ENCODE measurements at places on chromosomes 1 and 21.

- DNase-seq: peak; percentile 79
Observed at GRCh38 chr1:24849672-24850295, 80.3 kb downstream of the RUNX3 start.

GRCh38 chr1:119631433-119632102 is 16.5 kb downstream of the ZNF697 start:
- DNase-seq: peak; percentile 74

DNA sequence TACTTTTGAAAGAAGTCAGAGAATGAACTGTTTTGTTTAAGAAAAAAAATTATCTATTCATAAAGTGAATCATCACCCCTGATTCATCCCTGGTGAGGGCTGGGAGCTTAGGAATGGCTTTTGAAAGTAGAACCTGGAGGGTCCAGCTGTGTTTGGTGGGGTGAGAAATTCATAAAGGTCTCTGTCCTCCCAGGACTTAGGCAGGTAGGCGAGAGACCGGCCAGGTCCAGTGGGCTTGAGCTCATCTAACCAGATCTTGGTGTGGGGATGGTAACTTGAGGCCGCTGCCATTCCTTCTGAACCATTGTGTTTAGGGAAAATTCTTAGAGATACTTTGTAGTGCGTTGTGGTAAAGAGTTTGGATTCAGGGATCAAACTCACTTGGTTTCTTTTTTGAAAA is 156.8 kb upstream of the TNR start:
- DNase-seq: peak; percentile 16

- no peak for DNase-seq
Observed at GRCh38 chr1:91059157-91059556, 37.3 kb upstream of the ZNF644 start.

DNA sequence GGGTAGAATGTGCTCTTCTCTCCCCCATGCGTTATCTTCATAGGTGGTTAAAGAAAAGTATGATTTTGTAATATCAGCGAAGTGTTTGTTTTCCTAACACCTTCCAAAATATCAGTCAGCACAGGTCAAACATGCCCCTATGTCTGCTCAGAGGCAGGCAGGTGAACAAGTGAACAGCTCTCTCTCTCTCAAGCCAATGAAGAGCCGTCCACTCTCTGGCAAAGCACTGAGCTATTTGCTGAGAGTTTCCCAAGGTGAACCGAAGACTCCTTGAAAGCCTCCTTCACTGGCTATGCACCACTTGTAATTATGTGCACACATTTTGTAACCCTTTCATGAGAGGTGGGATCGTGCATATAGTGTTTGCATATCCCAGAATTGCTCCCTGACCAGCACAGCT is 47.7 kb downstream of the ST6GALNAC3 start:
- no peak for DNase-seq

DNA sequence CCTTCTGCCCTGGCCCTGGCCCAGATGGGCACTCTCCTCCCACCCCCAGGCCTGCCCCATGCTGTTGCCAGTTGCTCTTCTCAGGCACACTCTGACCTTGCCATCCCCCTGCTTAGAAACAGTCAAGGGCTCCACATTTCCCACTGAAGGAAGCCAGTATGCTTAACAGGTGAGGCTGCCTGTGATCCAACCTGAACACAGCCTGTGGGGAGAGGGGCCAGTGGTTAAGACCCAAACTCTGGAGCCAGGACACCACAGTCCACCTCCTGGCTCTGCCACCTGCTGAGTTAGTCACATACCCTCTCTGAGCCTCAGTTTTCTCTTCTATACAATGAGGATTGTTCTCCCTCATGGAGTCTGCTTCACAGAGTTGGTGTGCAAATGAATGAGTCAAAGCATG is 526.9 kb downstream of the MATN1 start:
- DNase-seq: no peak

All from endodermal cell (in vitro differentiated cells).